Ecto neural progenitor cell (in vitro differentiated cells): ENCODE measurements at places on chromosomes 7 and 10.

DNA sequence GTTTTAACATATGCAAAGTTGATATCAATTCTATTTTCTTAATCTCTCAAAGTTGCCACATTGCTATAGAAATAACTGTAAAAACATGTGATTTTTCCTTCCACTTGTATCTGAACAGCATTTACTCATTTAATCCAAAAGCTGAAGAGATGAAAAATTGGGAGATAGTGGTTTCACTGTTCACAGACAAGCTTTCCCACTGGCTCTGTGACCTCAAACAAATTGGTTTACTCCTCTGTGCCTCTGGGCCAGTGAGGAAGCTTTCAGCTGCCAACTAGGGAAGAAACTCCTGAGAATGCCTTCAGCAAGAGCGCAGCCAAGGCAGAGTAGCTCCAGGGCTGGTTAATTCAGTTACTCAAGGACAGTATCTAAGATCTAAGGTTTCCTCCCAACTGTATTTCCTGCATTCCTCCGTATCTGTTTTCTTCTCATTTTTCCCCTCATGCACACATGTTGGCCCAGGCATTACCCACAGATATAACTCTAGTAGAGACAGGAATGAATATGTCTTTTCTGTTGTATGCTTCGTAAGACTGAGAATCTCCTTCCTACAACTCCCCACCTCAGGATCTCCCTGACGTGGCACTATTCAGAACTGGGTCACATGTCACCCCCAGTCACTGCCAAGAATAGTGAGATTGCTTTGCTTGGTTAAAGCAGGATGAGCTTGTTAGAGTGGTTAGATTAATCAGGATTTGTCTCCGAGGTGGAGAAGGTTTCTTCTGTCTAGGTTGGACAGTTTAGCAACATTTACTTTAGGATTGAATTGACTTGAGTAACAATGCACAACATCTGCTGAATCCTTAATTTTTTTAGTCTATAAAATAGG lies 315.7 kb downstream of the NRG3 start:
- no peak for DNase-seq

DNA sequence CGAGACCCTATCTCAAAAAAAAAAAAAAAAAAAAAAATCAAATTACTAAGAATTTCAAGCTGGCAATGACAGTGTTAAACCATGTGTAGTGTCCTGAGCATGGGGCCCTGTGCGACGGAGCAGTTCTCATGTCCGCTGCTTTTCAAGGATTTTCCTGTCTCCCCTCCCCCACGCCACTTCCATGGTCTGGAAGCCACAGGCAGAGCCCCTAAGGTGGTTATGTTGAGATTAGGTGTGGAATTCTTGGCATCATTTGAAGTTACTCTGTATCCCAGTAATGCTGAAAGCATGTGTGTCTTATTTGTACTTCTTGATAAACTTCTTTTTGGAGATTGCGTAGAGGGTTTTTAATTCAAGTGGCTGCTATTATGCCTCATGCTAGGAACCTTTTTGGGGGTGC lies 65.2 kb downstream of the PFKFB3 start:
- DNase-seq: no peak

- no peak for DNase-seq
Measured at GRCh38 chr7:41205600-41205999, 497.3 kb downstream of the INHBA start.

- no peak for DNase-seq
Measured at GRCh38 chr10:82888809-82889455, 1013.9 kb downstream of the NRG3 start.

- DNase-seq: peak; percentile 27
Measured at GRCh38 chr10:49333192-49333591, 34.2 kb downstream of the C10orf71 start.

- DNase-seq: no peak
Measured at GRCh38 chr10:99394256-99394655, 36.2 kb downstream of the GOT1 start.

DNA sequence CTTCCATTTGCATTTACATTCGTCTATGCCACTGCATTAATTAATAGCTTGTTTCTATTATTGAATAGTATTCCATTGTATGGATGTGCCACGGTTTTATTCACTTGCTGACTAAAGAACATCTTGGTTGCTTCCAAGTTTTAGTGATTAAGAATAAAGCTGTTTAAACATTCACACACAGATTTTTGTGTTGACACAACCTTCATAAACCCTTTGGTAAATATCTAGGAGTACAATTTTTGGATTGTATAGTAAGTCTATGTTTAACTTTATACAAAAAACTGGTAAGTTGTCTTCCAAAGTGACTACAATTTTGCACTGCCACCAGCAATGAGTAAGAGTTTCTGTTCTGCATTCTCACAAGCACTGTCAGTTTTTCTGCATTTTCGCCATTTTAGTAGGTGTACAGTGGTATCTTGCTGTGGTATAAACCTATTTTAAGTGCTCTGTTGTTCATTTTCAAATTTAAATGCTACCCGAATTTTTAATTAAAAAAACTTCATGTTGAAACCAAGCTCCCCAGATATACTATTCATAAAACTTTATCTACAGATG lies 121.4 kb downstream of the RNF133 start:
- DNase-seq: no peak
